ENCODE measurements at places on chromosomes 5 and 9.

DNA sequence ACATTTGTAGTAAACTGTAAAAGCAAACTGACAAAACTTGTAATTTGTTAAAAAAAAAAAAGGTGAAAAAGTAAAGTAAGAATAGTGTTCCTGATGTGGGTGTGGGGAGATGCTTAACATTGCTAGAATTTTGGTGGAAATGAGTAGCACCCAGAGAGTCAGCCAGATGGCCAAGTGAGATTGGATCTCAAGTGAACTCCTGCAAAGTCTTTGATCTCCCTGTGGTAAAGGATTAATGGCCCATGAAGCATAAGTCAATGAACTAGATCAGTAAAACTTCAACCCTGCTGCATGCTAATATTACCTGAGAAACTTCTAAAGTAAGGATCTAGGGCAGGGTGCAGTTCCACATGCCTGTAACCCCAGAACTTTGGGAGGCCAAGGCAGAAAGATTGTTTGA is 19.0 kb upstream of the FAM169A start:
- no peak for DNase-seq

GRCh38 chr5:7822449-7822848 is 28.5 kb downstream of the CFAP90 start:
- DNase-seq = no peak

GRCh38 chr9:93082841-93083411 is 13.1 kb upstream of the CARD19 start:
- no peak for DNase-seq

DNA sequence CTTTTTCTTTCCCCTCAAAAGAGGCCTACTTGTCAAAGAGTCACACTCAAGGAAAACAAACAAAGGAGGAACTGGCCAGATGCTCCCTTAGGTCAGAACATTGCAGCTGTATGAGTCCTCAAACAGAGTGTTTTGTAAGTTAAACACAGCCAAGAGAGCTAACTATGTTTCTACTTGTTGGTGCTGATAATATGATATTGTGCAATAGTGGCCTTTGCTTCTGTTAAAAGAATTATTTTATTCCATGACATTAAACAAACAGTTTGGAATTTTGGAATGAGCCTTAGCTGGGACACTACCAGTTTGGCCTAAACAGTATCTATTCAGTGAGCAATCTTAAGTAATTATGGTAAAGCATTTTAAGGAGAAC is 56.0 kb upstream of the TPD52L3 start:
- DNase-seq = no peak

- no peak for DNase-seq
Measured at GRCh38 chr5:172785429-172786088, 14.6 kb upstream of the DUSP1 start.

DNA sequence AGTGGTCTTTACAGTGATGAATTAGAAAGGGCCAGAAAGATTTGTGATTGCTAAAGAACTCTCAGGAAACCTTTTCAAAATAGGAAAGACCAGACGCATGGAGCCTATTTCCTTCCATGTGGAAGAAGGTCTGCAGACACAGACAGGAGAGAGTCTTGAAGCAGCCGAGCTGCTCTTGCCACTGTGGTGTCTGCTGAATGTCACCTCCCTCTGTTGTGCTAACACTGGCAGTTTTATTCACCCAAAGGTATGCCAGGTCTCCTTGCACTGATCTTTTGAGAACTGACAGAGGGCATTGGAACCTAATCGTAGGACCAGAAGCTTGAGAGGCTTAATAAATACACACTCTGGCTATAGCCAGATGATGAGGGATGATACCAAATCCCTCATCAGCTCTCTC is 108.7 kb downstream of the SREK1 start:
- DNase-seq = no peak

DNA sequence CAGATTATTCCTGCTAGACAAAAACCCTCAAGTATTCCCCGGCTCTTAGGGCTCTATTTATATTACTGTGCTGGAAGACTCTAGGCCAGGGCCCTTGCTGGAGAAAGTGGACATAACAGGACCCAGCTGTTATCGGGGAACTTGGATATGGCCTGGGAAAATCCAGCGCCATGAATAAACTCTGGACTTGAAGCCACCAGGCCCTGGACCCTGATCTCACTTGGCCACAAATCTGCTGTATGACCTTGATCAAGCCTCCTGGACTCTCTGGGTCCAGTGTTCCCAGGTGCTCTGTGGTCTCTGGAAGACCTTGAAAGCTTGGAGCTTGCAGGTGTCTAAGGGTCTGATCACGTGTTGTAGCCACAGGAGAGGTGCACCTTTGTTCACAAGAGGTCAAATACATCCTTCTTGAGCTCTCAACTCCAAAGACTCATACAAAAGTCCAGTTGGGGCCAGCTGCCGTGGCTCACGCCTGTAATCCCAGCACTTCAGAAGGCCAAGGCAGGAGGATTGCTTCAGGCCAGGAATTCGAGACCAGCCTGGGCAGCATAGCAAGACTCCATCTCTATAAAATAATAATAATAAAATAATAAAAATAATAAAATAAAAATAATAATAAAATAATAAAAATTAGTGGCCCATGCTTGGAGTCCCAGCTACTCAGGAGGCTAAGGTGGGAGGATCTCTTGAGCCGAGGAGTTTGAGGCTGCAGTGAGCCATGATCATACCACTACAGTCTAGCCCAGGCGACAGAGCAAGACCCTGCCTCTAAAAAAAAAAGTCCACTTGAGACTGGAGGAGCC is 26.5 kb downstream of the COL27A1 start:
- no peak for DNase-seq

DNA sequence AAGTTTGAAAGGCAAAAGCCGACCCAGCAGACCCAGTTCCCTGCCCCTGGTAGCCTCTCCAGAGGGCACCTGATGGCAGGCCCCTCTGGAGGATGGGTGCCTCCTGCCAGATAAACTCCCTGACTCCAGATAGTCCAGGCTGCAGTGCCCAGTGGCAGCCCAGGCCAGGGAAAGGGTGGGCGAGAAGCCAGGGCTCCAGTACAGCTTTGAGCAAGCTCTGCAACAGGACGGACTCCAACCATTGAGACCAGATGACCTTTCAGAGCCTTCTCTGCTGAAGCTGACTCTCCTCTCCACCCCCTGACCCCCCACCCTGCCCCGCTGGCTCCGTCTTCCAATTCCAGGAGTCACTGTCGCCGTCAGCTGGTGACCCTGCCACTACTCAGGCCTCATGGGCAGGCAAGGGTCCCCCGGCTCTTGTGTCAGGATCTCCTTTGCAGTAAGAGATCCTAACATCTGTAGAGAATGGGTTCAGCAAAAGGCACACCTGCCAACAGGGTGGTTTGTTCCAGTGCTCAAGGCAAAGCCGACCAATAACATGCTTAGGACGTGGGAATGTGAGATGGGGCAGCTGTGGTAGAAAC is 15.5 kb upstream of the FCN1 start:
- no peak for DNase-seq

DNA sequence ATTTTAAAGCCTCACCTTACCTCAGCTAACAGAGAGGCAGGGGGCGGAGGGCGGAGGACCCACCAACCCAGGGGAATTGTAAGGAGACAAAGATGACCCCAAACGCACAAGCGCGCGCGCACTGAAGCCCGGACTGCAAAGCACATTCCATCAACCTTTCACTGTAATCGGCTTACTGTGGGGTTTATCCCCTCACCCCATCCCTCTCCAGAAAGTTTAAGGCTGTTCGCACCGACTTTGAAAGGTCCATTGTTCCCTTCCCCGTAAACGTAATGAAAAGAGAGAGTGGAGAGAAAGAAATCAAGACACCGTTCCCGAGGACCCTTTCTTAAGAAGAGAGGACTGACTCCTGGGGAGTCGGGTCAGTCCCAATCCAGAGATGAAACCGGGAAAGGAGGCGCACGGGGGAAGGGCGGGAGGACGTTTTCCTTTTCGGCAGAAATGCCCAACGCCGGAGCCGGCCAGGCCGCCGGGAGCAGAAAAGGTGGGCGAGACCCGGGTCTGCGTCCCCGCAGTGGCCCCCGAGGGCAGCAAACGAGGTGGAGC is 464 bp downstream of the CEMIP2 start:
- DNase-seq = no peak

DNA sequence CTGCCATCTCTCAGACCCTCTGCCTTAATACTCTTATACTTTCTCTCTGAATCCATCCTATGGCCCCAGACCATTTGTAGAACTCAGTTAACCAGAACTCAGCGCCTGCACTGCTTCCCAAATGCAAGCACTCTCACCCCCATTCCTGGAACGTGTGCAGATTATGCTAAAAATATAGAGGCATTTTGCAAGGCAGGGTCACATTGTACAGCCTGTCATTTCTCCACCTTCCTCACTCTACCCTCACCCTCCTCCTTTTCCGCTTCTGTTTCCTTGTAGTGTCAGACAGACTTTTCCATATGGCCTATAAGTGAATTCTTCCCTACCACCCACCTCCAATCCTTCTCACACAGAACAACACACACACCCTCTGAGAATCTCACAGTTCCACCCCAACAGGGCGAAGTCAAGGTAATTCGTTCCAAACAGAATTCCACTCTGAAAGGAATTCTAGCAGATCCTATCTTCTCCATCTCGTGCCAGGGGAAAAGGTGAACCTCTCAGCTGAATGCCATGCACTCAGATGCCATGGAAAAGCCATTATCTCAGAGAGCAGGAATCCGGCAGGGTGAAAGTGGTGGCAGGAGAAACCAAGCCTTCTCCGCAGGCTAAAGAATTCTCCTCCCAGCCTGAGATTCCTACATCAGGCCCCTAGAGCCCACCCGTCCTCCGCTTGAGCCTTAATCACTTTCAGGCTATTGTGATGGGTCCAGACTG is 25.3 kb downstream of the GGTA1 start:
- DNase-seq = no peak

- DNase-seq = no peak
Measured at GRCh38 chr5:151449297-151449696, 1.9 kb downstream of the SLC36A1 start.

GRCh38 chr5:153753645-153754432 is 263.4 kb downstream of the GRIA1 start:
- no peak for DNase-seq

DNA sequence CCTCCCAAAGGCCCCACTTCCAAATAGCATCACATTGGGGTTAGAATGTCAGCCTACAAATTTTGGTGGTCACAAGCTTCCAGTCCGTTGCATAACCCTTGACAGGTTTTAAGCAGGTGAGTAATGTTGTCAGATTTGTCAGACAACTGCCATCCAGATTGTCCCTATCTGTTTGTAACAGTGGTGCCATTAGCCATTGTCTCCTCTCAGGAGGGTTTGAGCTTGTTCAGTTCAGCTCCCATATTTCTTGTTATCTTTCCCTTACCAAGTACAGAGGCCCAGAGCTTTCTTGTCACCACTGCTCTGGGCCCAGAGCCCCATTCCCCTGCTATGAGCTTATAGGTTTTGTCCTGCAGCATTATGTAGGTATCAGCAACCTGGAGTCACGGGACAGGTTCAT is 14.8 kb upstream of the GSN start:
- no peak for DNase-seq

DNA sequence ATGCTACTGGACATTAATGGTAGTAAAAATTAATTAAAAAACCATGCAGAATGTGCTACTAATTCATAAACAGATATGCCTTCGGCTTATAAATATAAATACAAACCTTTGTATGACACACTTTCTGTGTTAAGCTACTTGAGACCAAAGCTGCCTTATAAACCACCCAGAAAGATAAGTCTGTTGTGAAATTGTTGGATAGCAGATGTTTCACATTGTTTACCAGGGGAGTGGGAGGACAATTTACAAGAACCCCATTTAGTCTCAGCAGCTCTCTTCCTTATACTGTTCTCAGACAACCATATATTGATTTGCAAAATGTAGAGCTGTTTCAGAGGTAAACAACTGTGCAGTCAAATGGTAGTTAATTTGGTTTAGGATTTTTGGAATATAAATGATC is 524.4 kb downstream of the PRR16 start:
- no peak for DNase-seq

GRCh38 chr5:145637396-145637795 is 197.7 kb downstream of the PRELID2 start:
- no peak for DNase-seq

- no peak for DNase-seq
Measured at GRCh38 chr5:167254132-167254531, 1037.3 kb upstream of the WWC1 start.

- no peak for DNase-seq
Measured at GRCh38 chr5:10695055-10695649, 65.9 kb downstream of the DAP start.

GRCh38 chr9:74322661-74323314 is 174.3 kb upstream of the RORB start:
- DNase-seq = no peak

DNA sequence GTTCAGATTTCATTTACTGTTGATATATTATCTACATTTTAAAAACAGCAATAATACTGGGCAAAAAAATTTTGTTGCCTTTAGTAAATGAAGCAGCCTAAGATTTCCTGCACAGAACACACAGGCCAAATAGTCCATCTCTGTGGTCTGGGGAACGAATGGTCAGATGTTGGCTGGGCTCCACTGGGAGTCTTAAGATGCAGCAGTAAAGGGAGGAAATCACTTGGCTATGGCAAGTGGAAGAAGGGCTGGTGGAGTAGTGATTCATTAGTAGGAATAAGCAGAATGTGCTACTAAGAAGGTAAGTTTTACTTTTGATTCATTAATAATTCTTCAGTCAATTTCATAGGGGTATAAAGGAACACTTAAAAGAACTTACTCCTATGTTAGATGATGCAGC is 91.1 kb upstream of the ARRDC3 start:
- no peak for DNase-seq

DNA sequence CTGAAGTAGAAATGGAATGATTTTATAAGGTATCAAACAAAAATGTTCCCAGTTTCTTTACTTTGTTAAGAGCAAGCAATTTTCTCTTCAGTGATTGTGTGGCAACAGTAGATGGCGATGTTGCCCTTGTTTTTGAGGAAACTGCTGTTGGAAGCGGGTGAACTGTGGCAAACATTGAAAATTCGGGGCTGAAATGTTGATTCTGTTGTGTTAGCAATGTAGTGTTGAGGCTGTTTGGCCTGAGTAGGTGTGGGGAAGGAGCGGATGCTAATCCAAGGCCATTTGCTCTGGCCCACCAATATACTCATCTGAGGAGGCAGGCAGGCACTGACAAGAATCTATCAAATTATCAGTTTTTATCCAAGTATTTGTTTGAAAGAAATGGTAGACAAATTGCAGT is 129.8 kb downstream of the SLC12A2 start:
- no peak for DNase-seq

GRCh38 chr9:98797491-98797890 is 1.1 kb upstream of the ANKS6 start:
- DNase-seq = no peak

GRCh38 chr9:134976403-134976802 is 58.7 kb upstream of the FCN1 start:
- no peak for DNase-seq

- no peak for DNase-seq
Measured at GRCh38 chr9:18317896-18318295, 156.1 kb upstream of the ADAMTSL1 start.

DNA sequence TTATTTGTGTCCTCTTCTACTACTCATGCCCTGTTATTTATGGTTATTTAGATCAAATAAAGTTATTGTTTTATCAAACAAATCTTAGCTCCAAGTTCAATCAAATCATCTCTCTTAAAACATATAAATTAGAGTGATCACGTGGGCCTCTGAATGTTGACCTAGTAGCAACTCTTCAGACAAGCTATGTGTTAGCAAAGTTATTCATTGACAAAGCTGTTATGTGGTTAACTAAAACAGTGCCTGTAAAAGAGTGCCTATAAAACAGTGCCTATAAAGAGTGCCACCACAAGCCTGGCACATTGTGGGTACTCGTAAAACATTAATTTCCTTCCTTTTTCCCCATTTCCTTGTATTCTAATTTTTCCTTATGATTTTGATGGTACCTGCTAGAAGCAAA is 421.9 kb downstream of the HCN1 start:
- DNase-seq = no peak
